Endothelial cell of umbilical vein (primary cell): ENCODE measurements at places on chromosomes 2 and 18. TPM values are rescaled to one million over a fixed set of nuclear protein-coding genes. Genes with fewer than 3 reads are reported as not detected.
A peak's percentile ranks its signal among the peaks of the same experiment; 100 is the strongest.

- no peak overlapping the region for H3K4me3 ChIP-seq
- H3K36me3 ChIP-seq = no peaks in the 10 kb centered on the region
- H3K27me3 ChIP-seq = no peaks in the 10 kb centered on the region
- H3K27ac ChIP-seq = no peak overlapping the region
Observed at GRCh38 chr2:147630585-147630984, 214.2 kb upstream of the ACVR2A start.

Gene SLC4A5
- 0.12 and 0.21 TPM in 2 replicates for polyA plus RNA-seq

DNA sequence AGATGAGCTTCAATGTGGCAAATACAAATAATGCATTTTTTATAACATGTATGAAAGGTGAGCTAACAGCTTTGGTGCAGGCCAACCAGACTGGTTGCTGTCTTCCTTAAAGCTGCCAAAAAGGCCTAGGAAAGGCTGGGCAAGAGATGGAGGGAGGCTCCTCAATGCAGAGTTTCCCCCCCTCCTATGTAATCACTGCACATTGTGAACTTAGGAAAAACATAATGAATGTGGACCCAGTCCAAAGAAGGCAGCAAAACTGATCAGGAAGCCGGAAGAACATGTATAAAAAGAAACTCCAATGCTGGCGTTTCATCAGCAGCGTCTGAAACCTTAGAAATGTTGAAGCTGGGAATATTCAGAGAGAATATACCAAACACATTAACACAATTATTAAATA lies 84.2 kb upstream of the LYPD6 start:
- H3K27me3 ChIP-seq = no peaks in the 10 kb centered on the region
- H3K4me3 ChIP-seq = no peak overlapping the region
- DNase-seq = peak; percentile 23
- no peaks in the 10 kb centered on the region for H3K4me1 ChIP-seq
- H3K27ac ChIP-seq = no peak overlapping the region

Gene TRIM54
- polyA plus RNA-seq = 1.6 and 1.7 TPM in 2 replicates

GRCh38 chr2:238425979-238426567 lies 654 bp upstream of the ASB1 start:
- H3K27me3 ChIP-seq = no peaks in the 10 kb centered on the region
- peaks cover 17% of the 10 kb centered on the region for H3K4me1 ChIP-seq
- H3K4me3 ChIP-seq = peak overlapping the region; percentile 45
- DNase-seq = no peak
- H3K27ac ChIP-seq = peak overlapping the region; percentile 87

DNA sequence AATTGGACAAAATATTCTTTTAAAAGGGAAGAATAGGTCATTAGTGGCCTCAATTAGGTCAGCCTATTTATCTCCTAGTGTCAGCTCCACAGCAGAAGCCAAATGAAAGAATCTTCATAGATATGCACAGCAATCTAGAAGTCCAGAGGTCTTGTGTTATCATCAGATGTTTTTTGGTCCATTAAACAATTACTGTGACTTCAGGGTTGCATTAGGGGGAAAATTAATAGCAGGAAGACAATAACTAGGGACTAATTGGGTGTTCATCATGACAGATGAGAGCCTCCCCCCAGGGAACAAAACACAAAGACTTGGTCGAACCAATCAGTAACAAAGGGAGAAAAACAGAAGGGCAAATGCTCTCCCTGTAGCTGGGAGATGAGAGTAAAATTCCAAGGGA lies 264.7 kb downstream of the PTH2R start:
- no peaks in the 10 kb centered on the region for H3K4me1 ChIP-seq
- H3K27ac ChIP-seq = no peak overlapping the region
- no peak overlapping the region for H3K4me3 ChIP-seq
- no peak for DNase-seq
- no peaks in the 10 kb centered on the region for H3K36me3 ChIP-seq

GRCh38 chr2:147549054-147549453 lies 295.8 kb upstream of the ACVR2A start:
- no peak overlapping the region for H3K27ac ChIP-seq
- no peak for DNase-seq
- no peaks in the 10 kb centered on the region for H3K36me3 ChIP-seq
- H3K4me3 ChIP-seq = no peak overlapping the region

GRCh38 chr2:88235987-88236386 lies 65.8 kb downstream of the THNSL2 start:
- no peaks in the 10 kb centered on the region for H3K36me3 ChIP-seq
- no peaks in the 10 kb centered on the region for H3K4me1 ChIP-seq
- DNase-seq = no peak
- no peak overlapping the region for H3K4me3 ChIP-seq

GRCh38 chr18:79905993-79906392 lies 45.5 kb downstream of the SLC66A2 start:
- peaks cover 3% of the 10 kb centered on the region for H3K36me3 ChIP-seq
- H3K4me1 ChIP-seq = no peaks in the 10 kb centered on the region
- no peak overlapping the region for H3K4me3 ChIP-seq
- H3K27me3 ChIP-seq = no peaks in the 10 kb centered on the region

GRCh38 chr2:226673314-226673723 lies 126.3 kb downstream of the IRS1 start:
- H3K36me3 ChIP-seq = no peaks in the 10 kb centered on the region
- H3K27me3 ChIP-seq = no peaks in the 10 kb centered on the region
- no peak overlapping the region for H3K27ac ChIP-seq
